ENCODE measurements at places on chromosomes 12 and 14.

- DNase-seq, result no peak
Observed at GRCh38 chr12:46154221-46154985, 114.4 kb downstream of the SLC38A1 start.

- DNase-seq, result no peak
Observed at GRCh38 chr14:93941293-93941910, 14.3 kb downstream of the FAM181A start.

GRCh38 chr14:96501217-96501739 lies 904 bp upstream of the PAPOLA start:
- no peak for DNase-seq

DNA sequence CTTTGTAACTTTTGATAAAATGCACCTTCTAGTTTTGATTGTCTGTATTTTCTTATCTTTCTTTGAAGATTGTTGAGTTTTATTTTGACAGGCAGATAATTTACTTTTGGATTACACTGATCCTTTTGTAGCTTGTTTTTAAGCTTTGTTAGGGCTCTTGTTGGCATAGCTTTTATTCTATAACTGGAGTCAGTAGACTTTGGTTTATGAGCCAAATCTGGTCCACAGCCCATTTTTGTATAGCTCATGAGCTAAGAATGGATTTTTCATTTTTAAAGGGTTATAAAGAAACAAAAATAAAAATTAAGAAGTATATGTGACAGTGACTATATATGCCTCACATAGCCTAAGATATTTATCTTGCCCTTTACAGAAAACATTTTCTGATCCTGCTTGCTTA lies 142.3 kb downstream of the FUT8 start:
- DNase-seq, result no peak

GRCh38 chr12:104282109-104282508 lies 21.4 kb upstream of the EID3 start:
- no peak for DNase-seq

GRCh38 chr14:89855961-89856656 lies 98.4 kb downstream of the EFCAB11 start:
- no peak for DNase-seq

GRCh38 chr14:66395300-66395699 lies 90.9 kb upstream of the CCDC196 start:
- no peak for DNase-seq

GRCh38 chr14:77848031-77848430 lies 48.1 kb downstream of the ADCK1 start:
- no peak for DNase-seq

DNA sequence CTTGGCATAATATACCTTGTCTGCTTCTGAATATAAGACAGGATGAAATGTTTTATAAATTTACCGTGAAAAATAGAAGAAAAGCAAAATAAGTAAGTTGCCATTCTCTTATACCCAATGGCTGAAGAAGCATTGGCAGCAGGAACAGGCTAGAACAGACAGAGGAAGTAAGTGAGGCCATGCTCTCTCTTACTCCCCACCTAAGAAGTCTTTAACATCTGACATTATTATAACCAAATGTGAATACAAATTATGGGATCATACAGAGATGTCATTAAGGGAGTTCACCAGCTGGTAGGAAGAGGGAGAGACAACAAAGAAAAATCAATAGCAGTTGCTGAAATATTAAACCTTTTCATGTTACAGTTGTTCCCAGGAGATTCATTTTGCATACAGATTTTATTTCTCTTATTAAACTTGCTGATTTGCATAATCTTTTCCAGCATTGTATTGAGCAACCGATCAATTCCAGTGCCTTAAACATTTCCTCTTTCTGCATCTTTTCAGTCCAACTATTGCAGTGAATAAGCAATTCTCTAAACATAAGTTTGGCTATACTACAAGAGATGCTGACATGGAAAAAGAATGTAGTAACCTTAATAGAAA lies 270.6 kb downstream of the SLC6A15 start:
- DNase-seq, result no peak

GRCh38 chr12:102479939-102480338 lies 424 bp downstream of the IGF1 start:
- DNase-seq, result no peak

DNA sequence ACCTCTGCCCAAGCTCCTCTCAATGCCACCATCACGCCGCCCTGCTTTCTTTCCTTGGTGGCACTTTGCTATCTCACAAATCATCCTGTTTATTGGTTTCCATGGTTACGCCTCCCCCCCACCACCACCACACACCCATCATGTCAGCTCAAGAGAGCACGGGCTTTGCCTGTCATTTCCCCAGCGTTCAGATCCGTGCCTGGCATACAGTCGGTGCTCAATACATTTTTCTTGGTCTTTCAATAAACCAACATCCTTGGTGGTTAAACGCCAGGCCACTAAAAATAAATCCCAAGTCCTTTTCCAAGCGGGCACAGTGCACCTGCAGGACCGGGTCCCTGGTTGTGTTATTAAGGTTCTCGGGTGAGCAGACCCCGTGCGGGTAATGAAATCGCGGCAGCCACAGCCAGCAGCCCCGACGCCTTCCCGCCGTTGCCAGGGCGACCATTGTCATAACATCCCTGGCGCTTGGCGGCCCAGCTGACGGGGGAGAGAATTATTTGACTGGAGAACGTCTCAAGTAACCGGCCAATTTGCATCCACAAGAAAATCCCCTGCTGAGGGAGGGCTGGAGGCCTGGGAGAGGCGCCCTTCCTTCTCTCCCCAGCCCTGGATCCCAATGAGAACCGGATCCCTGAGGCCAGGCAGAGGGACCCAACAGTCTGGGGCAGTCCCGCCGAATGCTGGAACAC lies 92.9 kb downstream of the KSR2 start:
- DNase-seq, result no peak

- DNase-seq, result no peak
Observed at GRCh38 chr14:34867199-34867598, 8.0 kb downstream of the BAZ1A start.

DNA sequence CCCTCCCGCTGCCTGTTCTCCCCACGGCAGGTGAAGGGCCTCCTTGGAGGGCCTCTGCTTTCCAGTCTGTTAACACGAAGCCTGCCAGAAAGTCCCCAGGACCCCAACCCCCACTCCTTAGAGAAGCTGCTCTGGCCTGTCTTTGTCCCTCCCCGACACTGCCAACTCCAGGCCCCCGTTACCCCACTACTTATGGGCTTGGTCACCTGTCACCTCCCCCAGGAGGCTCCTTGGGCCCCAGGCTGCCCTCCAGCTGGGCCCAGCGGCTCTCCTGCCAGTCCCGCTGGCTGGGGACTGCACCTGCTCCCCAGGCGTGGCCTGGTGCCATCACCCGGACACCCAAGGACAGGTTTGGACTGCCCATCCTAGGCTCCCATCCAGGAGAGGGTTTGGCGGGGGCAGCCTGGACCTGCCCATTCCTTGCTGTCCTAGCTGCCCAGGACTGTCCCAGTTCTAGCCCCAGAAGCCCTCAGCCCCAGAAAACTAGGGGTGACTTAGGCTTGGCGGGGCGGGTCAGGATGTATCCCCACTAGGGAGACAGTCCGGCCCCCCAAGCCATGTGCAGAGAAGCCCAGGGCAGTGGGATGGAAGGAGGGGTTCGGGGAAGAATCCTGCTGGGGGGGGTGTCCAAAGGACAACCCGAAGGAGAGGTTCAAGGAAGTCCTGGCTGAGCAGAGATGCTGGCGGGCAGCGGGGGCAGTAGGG lies 155.7 kb upstream of the C14orf180 start:
- DNase-seq, result no peak

- DNase-seq, result no peak
Observed at GRCh38 chr12:89787763-89788162, 79.1 kb upstream of the ATP2B1 start.

- no peak for DNase-seq
Observed at GRCh38 chr14:103693515-103693914, 21.7 kb downstream of the XRCC3 start.

GRCh38 chr14:34711169-34711568 lies 3.2 kb downstream of the CFL2 start:
- no peak for DNase-seq

DNA sequence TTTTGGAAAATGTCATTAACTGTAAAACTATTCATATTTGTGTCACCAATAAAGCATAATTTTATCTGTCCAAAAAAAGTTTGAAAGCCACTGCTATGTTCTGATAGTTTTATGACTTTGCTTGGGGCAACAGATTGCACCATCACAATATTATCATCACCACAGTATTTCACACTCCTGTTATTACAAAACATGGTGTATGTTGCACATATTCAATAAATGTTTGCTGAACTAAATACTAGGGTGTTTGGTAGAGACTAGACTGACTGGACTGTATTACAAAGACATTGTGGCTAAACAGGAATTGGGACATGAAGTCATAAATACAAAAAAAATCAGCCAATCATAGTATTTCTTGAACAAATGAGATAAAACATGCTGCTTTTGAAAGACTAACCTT lies 55.1 kb downstream of the PAWR start:
- DNase-seq, result no peak

GRCh38 chr12:58502841-58503240 lies 417.5 kb downstream of the LRIG3 start:
- no peak for DNase-seq

DNA sequence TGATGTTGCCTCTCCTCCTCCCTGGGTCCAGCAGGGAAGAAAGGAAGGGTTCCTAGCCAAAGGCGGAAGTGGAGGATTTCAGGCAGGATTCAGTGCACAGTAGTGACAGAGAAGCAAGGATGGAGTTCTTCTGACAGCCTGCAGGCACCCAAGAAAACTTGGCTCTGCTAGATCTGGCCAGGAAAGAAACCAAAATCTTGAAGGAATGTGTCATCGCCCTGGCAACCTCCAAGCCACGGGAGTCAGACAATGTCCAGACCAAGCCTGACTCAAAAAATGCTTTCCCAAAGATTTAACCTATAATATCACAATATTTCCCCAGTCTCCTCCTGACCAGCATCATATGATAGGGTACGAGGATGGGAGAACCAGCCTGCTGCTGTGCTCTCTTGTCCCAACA lies 22.8 kb upstream of the DHRS4 start:
- no peak for DNase-seq

GRCh38 chr12:72521326-72521725 lies 249.2 kb downstream of the TRHDE start:
- no peak for DNase-seq

DNA sequence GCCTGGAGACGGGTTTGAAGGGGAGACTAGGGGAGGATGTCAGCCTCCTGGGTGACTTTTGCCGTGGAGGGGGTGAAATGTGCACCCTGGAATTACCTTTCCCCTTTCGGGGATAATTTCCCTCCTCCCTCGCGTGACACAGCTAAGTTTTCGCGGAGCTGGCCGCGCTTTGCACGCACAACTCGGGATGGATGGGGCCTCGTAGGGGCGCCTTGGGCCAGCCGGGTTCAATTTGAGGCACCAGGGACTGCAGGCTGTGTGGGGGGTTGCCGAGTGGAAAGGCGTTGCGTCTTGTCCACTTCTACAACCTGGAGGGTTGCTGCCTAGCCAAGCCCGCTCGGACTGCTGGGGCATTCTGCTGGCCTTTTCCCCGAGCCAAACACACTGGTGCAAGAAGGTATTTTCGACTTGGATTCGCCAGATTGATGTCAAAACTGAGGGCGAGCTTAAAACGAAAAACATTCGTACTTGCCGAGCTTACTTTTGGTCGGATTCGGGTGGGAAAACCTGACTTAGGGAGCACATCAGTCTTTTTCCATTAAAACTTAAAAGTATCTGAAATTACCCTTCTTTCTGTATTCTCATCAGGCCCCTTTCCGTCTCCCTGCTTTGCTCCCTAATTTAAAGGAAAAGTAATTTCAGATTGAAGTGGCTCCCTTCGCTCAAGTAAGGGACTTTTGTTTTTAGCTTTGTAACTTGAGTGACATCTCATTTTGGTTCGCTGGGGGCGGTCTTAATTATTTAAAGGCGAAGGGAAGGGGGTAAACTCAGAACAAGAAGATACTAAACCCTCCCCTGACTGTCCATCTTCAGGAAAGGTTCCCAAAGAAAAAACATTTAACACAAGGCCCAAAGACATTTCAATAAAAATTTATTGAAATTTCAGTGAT lies 14.3 kb downstream of the TBX3 start:
- no peak for DNase-seq

GRCh38 chr12:20751046-20751445 lies 55.9 kb downstream of the SLCO1C1 start:
- DNase-seq, result no peak

DNA sequence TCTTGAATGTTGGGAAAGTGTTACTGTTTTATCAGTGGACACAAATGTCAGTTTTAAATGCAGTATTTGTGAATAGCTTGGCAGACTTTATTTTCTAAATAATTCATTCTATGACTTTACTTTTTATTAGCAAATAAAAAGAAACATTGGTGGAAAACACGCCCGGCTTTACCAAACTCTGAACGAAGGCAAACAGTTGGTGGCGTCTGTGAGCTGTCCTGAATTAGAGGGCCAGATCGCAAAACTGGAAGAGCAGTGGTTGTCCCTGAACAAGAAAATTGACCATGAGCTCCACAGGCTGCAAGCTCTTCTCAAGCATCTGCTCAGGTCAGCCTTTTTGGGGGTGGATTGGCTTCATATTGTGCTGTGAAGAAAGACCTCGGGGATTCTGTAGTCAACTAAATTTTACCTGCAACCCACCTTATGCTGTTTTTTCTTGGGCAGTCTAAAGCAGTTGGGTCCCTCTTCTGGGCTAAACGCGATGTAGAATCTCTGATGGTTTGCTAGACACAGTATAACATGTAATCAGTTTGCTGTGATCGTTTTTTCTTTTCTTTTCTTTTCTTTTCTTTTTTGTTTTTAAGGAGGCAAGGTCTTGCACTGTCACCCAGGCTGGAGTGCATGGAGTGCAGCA lies 156.4 kb downstream of the ESR2 start:
- no peak for DNase-seq

DNA sequence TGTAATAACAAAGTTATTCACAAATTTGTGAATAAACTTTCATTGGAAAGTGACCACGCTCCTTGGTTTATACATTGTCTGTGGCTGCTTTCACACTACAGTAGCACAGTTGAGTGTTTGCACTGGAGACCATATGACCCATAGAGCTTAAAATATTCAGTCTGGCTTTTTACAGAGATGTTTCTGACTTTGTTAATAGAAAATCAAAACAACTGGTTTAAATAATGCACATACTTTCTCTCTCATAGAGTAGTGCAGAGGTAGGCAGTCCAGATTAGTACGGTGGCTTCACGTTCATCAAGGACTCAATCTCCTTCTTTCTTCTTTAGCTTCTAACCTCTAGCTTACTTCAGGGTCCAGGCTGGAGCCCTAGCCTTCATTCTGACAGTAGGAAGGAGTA lies 36.2 kb downstream of the PSEN1 start:
- no peak for DNase-seq

- no peak for DNase-seq
Observed at GRCh38 chr14:35932659-35933159, 106.6 kb downstream of the BRMS1L start.

DNA sequence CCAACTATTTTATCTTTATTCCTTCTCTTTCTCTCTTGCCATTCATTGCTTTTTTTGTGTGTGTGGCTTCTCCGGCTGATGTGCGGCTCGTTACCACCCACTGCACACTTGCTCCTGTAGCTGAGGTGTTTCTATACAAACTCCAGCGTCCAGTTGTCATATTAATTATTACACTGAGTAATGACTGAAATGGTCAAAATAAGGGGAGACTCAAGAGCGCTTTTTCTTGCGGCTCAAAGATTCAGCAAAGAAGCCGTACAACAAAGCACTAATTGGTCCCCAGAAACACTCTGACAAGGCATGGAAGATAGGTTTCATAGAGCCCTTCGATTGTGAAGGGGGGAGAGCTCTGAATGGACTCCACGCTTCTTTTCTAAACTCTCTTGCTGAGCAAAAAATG lies 5.6 kb upstream of the ASCL1 start:
- DNase-seq, result no peak

All from 8988T (cell line).